ENCODE measurements at places on chromosomes 6 and 20.

- DNase-seq: no peak
These were observed 60.2 kb downstream of the NOL4L start for GRCh38 chr20:32524829-32525501.

DNA sequence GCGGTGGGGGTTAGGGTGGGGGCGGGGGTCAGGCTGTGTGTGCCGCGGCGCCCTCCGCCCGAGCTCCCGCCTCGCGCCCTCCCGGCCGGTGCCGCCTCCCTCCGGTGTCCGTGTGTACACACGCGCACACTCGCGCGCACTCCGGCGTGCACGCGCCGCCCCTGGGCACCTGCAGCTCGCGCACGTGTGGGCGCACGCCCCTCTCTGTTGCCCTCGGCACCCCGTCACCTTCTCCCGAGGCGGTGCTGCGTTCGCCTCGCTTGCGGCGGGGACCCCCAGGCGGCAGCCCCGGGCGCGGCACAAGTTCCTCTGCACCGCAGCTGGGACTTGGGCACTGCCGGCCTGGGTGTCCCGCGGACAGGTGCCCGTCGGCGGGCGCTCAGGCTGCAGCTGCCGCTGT lies 525 bp downstream of the MACROD2 start:
- no peak for DNase-seq

GRCh38 chr20:56222201-56222600 lies 26.3 kb upstream of the MC3R start:
- DNase-seq: no peak

- DNase-seq: peak; percentile 75
These were observed 109.9 kb upstream of the THBS2 start for GRCh38 chr6:169363590-169363989.

DNA sequence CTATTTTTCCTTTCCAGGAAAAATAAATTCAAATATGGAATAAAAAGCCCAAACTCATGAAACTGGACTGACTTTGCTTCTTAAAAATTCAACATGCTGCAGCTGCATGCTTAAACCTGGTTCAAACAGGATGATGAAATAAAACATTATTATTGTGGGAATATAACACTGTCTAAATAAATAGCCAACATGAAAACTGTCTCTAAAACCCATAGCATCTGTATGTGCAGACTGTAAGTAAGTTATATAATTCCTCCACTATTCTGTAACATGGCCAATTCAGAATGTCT lies 30.4 kb upstream of the AHI1 start:
- no peak for DNase-seq

DNA sequence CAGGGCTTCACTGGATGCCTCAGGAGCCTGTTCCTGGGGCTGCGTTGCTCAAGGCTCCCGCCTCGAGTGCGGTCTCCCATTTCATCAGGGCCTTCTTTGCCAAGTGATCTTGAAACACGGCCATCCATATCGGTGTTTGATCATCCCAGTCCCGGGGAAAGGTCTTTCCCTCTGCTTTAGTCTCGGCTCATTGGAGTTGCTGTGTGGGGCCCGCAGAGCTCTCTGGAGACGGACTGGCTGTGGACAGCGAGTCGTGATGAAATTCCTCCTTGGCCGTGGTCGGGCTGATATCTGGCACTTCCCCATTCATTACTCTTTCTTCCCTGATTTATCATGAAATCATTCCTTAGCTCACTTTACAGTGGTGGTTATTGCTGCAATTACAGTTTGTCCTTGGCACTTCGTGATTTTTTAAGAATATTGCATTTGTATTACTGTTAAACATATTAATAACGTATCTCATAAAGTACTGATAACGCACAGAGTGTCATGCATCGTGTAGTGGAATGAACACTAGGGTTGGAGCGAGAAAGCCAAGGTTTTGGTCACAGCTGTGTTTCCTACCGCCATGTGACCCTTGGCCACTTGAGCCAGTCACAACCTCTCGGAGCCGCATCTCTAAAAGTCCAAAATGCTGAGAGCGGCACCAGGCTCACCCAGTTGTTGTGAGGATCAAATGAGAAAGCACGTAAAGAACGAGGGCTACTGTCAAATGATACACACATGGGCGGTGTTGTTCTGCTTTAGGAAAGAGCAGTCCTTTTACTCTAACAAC lies 71.8 kb downstream of the MTHFD1L start:
- no peak for DNase-seq

GRCh38 chr6:107321793-107322192 lies 137.6 kb downstream of the PDSS2 start:
- no peak for DNase-seq

GRCh38 chr6:139423971-139424667 lies 49.7 kb upstream of the CITED2 start:
- no peak for DNase-seq

GRCh38 chr6:136822046-136822375 lies 381 bp upstream of the PEX7 start:
- no peak for DNase-seq

- no peak for DNase-seq
These were observed 4.2 kb upstream of the ZDHHC14 start for GRCh38 chr6:157376706-157377230.

DNA sequence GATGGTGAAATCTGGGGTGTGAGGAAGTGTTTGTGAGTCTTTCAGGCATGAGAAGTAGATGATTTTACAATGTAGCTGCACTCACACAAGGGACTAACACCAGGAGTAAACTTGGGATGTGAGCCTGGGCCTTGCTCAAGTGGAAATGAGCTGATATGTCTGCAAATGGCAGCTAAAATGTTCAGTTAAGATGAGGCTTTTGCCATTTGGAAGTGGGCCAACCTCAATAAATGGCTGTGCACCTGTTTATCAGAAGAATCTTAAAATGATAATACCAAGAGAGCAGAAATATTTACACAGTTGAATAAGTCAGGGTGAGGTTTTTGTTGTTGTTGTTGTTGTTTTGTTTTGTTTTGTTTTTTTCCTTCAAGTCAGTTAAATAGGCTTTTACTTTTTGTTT lies 25.7 kb upstream of the KLHL31 start:
- DNase-seq: no peak

GRCh38 chr6:132505158-132505557 lies 7.8 kb downstream of the STX7 start:
- no peak for DNase-seq

GRCh38 chr6:67361264-67361663 lies 1273.8 kb upstream of the ADGRB3 start:
- no peak for DNase-seq

DNA sequence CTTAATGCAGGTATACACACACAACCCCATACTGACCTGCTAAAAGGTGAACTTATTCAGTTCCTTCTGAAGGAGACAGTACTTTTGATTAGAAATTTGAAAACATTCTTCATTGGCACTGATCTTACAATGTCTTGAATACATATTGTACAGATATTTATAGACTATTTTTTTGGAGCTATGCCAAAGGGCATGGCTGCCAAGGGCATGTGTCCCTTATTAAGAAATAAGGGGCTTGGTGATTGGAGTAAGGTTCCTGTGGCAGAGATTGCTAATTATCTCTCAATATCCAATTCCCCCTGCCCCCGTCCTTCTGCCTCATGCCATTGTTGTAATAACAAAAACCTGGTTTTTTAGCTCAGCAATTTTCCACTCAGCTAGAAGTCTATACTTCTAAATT lies 355.9 kb downstream of the FARS2 start:
- DNase-seq: no peak

DNA sequence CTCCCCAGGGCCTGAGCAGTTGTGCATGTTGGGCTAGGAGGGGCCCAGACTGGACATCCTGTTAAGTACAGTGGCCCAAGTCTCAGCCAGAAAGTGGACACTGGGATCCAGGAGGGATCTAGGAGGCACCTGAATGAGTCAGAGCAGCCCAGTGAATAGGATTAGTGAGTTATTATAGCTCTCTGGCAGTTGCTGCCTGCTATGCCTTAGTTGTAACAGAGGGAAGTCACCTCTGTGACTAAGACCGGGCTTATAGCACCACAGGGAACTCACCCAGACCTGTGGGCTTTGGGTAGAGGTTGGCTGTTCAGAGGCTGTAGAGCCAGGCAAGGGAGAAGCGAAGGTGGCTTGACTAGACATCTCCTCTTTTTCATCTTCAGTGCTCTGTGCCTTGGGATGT lies 39.0 kb upstream of the AAR2 start:
- no peak for DNase-seq

GRCh38 chr6:31379850-31380249 lies 22.9 kb upstream of the HLA-B start:
- no peak for DNase-seq

- no peak for DNase-seq
These were observed 10.9 kb upstream of the E2F1 start for GRCh38 chr20:33697129-33697528.

GRCh38 chr20:766906-767305 lies 1.4 kb downstream of the SLC52A3 start:
- DNase-seq: no peak

DNA sequence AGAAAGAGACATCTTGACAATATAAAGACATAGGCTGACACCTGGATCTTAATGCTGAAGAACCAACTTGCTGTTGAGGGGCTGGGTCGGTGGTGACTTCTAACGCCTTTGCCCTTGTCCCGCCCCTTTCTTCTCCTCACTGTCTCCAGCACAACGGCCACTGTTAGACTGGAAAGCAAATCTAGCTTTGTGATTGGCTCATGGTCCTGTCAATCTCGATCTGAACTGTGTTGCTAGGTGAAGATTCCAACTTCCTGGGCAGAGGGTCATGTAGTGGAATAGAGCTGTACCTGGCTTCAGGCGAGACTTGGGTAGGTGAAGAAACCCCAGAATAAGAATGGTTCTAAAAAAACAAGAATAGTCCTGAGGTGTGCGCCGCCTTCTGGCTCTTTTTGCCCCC lies at the start of gene PGK2:
TSS of gene PGK2 (minus strand) at position 110 of the 400 bp plus-strand sequence. CDS start at position 12, 98 bp downstream.
- DNase-seq: no peak

- DNase-seq: peak; percentile 65
These were observed 124.0 kb downstream of the PXDC1 start for GRCh38 chr6:3627501-3627900.

GRCh38 chr20:35739294-35740163 lies 2.5 kb downstream of the RBM39 start:
- no peak for DNase-seq

GRCh38 chr6:148565321-148565926 lies 181.4 kb upstream of the UST start:
- DNase-seq: no peak

- DNase-seq: no peak
These were observed 291.4 kb downstream of the QKI start for GRCh38 chr6:163705923-163706322.

- no peak for DNase-seq
These were observed 20.5 kb downstream of the SIRPA start for GRCh38 chr20:1915725-1916124.

DNA sequence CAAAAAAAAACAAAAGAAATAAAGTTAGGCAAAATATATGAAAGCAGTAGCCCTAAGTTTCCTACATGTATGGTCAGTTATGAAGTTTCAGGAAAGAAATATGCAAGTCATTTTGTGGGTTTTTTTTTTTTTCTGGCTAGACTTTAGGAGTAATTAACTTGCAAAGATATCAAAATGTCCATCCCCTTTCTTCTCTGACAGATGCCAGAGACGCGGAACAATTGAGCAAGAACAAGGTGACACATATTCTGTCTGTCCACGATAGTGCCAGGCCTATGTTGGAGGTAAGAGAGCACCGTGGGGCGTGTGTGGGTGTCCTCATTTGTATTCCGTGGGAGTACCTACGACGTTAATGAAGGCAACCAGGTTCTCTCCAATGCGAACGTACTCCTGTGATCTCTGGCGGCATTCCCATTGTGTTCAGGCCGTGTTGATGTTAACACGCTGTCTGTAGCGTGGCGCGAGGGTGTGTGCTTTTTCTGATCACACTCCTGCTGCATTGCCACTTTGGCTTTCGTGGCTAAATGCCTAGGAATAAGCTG lies 19.5 kb downstream of the DUSP22 start:
- DNase-seq: no peak

DNA sequence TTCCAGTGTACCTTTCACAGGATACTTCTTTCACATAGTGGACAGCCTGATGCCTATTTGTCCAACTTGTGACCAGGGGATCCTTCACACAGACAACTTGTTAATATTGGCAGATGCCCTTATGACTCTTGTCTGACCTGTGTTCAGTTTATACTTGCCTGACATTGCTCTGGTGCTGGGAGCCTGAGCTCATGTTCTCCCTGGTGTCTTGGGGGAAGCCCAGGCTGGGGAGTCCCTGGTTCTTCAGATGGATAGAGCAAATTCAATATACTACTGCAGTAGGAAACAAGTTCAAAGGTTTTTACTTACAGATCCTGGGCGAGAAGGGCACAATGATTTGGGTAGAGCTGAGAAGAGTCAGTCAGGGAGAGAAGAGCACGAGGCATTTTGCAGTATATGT lies 76.1 kb downstream of the NKAIN2 start:
- DNase-seq: no peak

DNA sequence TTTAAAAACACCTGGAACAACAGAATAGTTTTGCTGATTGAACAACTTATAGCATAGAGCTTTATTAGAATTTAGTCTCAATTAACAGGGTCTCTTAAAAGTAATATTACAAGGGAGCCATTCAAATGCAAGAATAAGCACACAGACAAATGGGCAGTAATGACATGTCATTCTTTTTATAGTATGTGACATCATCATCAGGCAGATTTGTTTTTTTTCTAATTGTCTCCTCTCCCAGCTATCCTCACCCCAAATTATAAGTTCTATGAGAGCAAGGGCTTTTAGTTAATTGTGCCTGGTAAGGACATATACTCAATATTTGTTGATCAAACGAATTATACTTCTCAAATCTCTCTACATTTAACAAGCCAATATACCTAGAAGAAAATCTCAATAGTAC lies 11.0 kb downstream of the PGM3 start:
- DNase-seq: no peak
